Activated CD8-positive, alpha-beta memory T cell treated with anti-CD3 and anti-CD28 coated beads, Interleukin-2, amount 10 ng/mL, durations not matched to agents 7 days and 5 days (primary cell): ENCODE measurements at places on chromosomes 16 and 17.
A peak's percentile ranks its signal among the peaks of the same experiment; 100 is the strongest.

DNA sequence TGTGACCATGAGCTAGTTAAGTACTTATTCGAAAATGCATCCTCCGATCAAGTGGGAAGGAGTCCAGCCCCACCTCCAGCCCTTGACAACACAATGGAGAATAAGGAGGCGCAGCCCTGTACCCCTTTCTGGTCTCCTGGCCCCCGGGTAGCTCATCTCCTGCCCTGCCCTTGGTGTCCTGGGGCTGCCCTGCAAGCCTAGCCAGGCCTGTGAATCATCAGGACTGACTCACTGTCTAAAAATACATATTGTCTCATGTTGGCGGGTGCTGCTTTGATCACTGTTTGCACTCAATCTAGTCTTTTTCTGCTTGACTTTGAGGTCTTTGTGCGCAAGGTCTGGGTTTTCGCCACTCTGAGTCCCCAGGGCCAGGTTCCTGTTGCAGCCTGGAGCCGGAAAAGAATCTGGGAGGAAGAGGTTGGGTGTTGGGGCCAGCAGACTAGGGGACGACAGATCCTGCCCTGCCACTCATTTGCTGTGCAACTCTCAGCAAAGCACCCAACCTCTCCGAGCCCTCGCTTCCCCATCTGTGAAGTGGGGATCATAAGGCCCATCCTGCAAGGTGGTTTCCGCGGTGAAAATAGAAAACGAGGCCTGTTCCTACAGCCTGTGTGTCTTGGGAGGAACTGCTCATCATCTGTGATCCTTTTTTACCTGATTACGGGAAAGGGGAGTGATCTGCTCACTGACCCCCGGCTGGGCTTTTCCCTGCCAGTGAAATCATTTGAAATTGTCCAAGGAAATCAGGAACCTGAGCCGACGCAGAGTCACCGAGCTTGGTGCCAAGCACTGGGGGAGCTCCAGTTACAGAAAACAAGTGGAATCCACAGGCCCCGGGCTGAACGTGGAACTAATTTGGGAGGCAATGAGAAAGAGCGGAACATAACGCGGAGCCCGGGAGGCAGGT is 230.4 kb downstream of the PARN start:
- DNase-seq = no peak

DNA sequence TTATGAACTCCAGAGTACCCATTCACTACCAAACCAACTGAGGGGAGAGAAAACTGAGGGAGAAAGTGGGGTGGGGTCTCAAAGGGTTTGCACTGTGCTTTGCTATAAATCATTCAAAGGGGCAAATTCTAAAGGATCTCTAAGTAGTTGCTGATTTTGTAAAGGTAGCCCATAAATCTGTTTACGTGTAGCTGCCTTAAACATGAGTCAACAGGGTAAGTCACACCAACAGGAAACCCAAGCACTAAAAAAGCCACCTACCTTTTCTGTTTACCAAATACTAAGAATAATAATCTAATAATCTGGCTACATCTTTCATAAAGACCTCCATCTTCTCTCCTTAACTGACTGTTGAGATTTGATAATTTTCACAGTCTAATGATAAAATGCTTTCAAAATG is 8.4 kb upstream of the HSBP1 start:
- DNase-seq = no peak

- DNase-seq = peak; percentile 54
Measured at GRCh38 chr17:43766413-43767052, 7.9 kb upstream of the SOST start.

GRCh38 chr16:49698931-49699840 is 156.7 kb downstream of the ZNF423 start:
- DNase-seq = no peak

DNA sequence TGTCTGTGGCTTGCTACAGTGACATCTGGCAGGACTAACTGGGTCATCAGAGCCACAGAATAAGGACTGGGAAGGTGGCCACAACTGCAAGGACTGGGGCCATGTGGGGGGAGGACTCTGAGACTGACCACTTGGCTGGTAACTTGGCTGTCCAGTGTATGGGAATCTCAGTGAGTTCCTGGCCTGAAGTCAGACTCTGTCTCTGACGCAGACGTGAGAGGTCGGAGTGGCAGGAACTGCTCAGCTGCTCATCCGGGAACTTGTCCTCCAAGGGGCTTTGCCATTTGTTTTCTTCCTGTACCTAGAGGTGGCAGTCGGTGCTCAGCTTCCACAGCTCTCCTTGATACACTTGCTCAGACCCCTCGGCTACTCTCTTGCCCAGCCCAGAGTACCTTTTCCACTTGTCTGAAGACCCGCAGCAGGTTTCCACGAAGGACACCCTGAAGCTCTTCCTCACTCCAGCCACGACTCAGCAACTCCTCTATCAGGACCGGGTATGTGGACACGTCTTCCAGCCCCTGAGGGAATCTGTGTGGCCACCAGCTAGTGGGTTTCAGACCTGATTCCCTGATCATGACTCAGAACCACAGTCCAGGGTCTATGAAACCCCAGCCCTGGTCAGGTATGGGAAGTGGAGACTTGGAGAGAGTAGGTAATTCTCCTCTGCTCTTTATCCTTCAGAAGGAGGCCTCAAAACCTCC is 7.3 kb upstream of the DPEP3 start:
- DNase-seq = no peak

DNA sequence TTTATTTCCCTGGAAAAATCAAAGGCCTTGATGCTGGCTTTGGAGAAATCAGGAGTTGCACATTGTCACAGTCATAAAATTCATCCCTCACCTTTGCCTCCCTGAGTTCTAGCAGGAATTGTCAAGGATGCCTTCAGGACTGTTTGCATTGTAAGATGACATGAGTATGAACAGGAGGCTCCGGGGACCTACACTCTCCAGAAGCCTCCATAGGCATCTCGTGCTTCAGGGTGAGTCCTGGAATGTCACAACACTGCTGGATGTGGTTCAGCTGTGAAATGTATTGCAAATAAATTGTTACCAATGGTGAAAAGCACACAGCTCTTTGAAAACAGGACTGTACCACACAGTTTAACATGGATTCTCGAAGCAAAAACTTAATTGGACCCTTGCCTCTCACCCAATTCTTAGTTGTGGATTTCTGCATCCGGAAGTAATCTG is 535.4 kb upstream of the C16orf82 start:
- DNase-seq = no peak

DNA sequence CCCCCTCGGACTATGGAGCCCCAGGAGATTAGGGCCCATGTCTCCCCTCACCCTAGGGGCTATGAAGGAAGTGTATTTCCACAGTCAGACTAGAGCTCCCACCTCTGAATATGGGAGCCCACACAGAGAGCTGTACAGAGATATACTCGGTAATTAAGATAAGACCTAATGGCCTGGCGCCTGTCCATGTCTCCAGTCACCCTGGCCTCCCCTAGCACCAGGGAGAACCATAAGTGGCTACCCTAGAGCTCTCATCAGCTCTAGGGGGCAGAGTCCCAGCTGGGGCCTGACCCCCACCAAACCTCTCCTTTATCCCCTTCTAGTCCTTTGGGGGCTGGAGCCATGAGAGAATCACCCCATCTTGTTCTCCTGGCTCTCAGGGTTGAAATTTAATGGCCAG is 2.4 kb downstream of the TMEM101 start:
- no peak for DNase-seq

DNA sequence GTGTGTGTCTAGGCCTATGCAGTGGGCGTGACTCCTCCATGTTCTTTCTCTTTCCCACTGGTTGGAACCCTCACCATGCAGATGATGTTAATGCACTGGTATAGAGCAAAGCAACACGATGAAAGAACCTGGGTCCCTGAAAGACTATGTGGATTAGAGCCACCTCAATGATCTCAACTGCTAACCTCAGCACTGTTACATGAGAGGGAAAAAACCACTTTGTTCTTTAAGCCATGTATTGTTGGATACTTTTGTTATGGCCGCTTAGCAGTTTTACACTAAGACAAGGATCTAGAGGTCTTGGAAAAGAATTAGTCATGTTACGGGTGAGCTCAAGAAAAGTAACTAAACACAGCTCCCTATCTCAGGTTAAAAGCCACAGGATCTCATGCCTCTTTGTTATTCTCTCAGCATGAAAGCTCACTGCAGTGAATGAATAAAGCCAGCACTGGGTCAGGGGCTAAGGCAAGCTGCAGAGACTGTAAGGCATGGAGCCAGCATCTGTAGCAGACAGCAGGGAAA is 56.6 kb upstream of the RBBP6 start:
- DNase-seq = no peak

- DNase-seq = no peak
Measured at GRCh38 chr16:65783709-65784474, 582.6 kb upstream of the CDH5 start.

- no peak for DNase-seq
Measured at GRCh38 chr16:49806446-49806845, 49.5 kb downstream of the ZNF423 start.

DNA sequence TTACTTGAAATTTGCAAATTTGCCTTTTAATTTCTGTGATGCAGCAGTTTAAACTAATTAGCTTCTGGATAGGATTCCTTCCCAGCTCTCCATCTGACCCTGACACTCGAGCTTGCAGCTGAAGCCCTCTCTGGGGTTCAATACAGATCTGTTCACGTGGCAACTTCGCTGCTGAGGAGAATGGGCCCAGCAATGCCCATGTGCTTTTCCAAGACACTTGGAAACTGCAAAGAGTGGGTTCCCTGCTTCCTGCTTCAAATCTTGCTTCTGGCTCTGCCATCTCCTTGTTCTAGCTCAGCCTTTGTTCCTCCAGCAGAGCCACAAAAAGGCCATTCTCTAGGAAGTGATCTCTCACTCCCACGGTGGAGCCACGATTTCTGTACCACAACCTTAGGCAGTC is 50.0 kb upstream of the IRX6 start:
- no peak for DNase-seq

DNA sequence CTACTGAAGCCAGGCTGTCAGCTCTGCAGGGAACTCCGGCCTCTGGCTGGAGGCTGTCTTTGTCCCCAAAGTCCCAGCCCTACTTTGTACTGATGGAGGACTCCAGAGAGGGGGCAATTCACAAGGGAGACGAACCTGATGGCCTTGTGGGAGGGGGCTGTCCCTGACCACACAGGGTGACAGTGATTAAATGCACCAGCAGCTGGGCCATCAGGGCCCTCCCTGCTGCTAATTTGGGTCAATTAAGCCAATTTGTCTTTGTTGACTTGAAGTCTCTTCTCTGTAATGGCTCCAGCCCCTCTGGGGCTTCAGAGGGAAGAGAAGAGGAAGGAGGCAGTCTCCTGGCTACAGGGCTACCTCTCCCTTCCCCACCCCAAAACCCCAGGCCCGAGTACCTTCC is 22.0 kb downstream of the TMEM132E start:
- no peak for DNase-seq

DNA sequence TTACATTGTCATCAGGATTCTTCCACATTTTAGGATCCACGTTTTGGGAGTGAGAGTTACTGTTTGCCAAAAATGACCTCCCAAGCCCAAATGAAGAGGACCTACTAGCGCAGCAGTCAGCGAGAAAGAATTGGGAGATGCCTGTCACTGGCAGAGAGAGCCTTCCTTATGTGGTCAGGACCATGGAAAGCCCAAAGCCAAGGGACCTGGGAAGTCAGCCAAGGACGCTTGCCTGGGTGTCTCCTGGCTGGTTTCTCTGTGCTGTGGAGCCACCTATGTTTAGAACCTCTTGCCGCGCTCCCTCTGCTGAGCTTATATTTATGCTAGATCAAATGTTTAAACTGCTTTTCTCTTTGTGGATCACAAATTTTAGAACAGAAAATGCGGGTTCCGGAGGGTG is 24.9 kb upstream of the RHBDL3 start:
- no peak for DNase-seq

DNA sequence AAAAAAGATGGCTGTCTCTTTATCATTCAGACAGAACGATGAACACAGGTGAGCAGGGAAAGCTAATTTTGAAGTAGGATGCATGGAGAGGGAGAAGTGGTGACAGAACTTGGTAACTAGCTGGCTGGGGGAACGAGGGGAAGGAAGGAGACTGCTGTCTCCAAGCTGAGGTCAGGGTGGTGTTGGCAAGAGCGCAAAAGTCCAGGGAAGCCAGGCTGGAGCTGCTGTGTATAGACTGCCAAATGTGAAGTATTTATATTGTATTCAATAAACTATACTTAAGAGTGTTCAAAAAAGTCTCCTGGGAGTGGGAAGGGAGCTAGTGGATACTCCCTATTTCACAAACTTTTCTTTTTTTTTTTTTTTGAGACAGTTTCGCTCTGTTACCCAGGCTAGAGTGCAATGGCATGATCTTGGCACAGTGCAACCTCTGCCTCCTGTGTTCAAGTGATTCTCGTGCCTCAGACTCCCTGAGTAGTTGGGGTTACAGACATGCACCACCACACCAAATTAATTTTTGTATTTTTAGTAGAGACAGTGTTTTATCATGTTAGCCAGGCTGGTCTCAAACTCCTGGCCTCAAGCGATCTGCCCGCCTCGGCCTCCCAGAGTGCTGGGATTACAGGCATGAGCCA is 8.2 kb downstream of the TMEM106A start:
- no peak for DNase-seq

DNA sequence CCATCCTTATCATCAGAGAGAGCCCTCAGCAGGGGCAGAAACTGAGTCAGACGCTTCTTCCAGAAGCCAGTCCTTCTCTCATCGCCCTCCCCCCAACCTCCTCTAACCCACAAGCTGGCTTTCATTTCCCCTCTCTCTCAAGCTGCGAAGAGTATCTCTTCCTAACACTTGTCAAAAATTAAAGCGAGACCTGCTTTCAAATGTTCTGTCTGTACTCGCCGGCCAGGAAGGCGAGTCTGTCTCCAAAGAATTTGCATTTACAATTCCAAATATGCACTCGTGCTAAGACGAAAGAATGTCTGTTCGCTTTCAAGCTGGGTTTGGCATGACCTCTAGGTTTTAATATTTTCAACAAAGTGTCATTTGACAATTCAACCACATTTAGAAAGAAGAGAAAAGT is 140.4 kb downstream of the RGS9 start:
- no peak for DNase-seq

- DNase-seq = peak; percentile 73
Measured at GRCh38 chr17:39791111-39791992, 53.6 kb downstream of the GRB7 start.

GRCh38 chr17:50165466-50165865 is 339 bp upstream of the SGCA start:
- no peak for DNase-seq

DNA sequence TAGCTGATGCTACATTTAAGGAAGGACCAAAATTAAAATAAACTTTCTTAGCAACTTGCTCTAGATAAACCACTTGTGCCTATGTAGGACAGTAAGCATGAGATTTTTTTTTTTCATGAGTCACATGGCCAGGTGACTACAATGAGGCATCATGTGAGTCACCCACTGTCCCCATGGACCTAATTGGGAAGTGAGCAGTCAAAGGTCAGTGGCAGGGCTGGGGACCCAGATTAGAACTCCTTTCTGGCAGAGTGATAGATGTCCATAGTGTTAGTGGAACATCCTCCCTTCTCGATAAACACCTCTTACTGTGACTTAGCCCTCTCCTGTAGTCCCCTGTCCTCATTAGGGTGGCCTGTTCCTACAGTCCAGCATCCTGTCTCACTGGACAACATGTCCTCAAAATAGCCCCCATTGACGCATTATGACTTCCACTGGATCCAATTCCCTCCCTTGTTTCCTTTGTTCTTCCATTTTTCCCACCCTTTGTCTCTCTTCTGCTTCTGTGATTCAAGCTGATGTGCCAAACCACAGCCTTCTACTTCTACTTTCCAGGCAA is 12.4 kb downstream of the ITGB3 start:
- no peak for DNase-seq

- no peak for DNase-seq
Measured at GRCh38 chr17:19719355-19720209, 3.2 kb upstream of the SLC47A2 start.
